ENCODE measurements at places on chromosomes 4 and X.
A peak's percentile ranks its signal among the peaks of the same experiment; 100 is the strongest.

DNA sequence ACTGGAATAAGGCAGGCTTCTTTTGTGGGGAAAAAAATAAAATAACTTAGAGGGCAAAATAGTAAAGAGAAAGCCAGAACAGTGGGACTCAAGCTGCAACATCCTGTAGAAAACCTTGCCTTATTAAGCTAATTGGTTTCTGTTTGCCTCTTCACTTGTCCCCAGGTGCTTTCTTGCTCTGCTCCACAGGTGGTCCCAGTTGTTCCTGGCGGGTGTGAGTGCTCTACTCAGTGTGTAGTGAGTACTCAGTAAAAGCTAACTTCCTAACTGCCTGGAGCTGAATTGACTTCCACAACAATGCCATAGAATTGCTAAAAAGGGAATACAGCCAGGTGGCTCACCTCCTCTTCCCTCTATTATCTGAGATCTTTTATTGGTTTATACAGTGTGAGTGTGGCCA, 930.2 kb downstream of the C4orf33 start:
- DNase-seq, result no peak

- DNase-seq, result no peak
Observed at GRCh38 chr4:38279650-38280322, 319.6 kb downstream of the PTTG2 start.

GRCh38 chrX:38473701-38474100, 87.6 kb upstream of the TSPAN7 start:
- no peak for DNase-seq

GRCh38 chr4:5972571-5972970, 45.7 kb downstream of the C4orf50 start:
- DNase-seq, result no peak

- DNase-seq, result no peak
Observed at GRCh38 chr4:139833151-139833910, 167.7 kb downstream of the MGST2 start.

GRCh38 chrX:115560978-115561604, at the start of gene PLS3:
Gene PLS3, plus strand, starts transcription at chrX:115561174. Its CDS starts 49,077 bp downstream, at chrX:115610251.
- DNase-seq, result peak; percentile 83

GRCh38 chr4:6709230-6710114, at the start of gene MRFAP1L1:
Gene MRFAP1L1, minus strand, starts transcription at chr4:6709865. Its CDS starts 236 bp downstream, at chr4:6709629.
- DNase-seq, result peak; percentile 95

DNA sequence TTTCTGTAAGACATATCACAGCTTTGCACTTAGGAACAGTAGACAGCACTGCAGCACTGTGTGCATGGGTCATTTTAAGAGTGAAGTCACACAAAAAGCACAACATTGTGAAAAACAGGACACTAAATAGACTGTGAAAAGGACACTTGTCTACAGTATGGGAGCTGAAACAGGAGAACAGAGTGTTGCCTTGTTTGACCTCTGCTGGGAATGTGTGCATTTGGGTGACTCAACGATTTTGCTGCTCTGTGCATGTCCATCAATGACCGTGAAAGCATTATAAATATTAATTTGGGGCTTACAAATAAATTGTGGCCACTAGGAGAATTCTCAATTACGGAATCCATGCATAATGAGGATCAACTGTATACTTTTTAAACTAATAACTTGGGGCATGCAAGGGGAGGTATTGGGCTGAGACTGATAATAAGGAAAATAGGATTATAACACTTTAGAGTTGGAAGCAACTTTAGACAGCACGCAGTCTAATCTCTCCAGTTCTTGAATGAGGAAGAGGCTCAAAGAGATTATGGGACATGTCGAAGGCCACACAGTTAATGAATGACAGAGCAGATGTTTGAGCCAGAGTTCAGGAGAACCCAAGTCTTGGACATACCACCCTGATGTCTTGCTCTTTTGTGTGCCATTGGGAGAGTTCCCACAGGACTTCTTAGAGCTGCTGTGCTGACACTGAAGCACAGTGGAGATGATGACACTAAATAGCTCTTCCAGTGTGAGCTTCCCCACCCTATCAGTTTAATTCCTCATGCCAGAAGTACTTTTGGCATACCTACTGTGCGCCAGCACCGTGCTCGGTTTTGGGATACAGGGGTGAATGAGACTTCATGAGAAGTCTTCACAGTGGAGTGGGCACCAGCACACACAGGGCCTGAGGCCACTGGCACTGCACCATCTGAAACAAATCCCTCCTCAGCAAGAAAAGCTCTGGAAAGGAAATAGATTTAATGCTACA, 79.3 kb downstream of the FRAS1 start:
- no peak for DNase-seq

GRCh38 chr4:158422546-158422945, 99.1 kb upstream of the RXFP1 start:
- no peak for DNase-seq

DNA sequence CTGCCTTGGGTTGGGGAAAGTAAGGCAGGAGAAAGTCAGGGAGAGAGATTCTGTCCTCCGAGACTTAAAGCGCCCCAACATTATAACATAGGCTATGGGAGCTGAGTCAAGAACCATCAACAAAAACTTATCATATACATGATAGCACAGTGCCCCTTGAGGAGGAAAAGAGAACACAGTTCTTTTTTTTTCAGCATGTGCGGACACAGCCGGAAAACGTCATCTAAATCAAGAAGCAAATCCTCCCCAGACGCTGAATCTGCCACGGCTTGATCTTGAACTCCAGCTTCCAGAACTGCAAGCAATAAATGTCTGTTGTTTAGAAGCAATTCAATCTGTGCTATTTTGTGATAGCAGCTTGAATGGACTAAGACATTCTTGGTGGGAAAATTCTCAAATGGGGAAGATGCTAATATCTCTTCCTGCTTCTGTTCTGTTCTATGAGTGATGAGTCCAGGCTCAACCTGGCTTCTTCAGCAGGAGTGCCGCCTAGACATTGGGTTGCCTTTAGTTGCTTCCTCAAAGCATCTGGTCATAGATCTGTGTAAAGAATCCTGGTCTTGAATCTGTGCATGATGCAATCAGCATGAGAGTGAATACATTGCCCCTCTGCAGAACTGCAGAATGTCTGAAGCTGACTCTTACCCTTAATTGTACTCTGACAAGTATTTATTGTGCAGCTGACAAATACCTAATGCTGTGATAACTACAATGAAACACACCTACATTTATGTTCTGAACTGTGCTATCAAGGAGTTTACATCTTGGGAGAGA, 549.8 kb upstream of the PRKX start:
- DNase-seq, result no peak

DNA sequence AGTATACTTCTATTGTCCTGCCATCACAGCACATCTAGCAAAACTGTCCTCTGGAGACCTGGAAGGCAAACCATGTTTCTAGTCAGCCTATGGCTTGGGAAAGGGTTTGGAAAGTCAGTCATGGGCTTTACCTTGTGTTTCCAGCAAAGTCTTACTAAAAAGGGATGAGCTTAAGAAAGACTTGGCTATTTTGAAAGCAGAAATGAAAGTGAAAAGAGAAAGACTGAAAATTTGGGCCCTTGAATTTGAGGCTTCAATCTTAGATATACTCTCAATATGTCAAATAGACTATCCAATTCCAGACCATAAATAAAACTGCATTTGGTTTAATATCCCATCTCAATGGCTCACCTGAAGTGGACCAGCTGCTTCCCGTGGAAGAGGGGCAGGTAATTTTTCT, 127.9 kb downstream of the ZNF330 start:
- DNase-seq, result no peak

DNA sequence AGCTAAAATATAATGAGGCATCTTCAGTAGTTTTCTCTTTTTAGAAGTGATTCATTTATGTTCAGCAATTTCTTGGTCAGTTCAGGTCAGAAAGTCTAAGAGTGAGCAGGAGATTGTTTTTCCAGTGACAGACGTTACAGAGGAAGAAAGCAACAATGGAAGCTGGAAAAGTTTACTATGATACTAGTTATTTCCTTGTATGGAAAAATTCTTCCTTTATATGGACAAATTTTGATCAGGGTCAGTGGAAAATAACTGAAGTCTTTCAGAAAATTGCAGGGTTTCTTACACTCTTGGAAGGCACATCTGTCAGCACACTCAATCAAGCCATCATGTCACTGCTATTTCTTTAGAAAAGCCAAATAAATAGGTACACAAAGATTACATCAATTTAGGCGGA, 1120.7 kb downstream of the FAT4 start:
- DNase-seq, result no peak

GRCh38 chr4:60129740-60130139, 1070.4 kb upstream of the ADGRL3 start:
- peak; percentile 11 for DNase-seq

- DNase-seq, result no peak
Observed at GRCh38 chrX:150548684-150549083, 19.7 kb upstream of the MTM1 start.

GRCh38 chr4:174616661-174617060, 94.4 kb upstream of the HPGD start:
- DNase-seq, result no peak

GRCh38 chr4:152708796-152709195, 29.0 kb upstream of the TMEM154 start:
- DNase-seq, result no peak

GRCh38 chr4:99574530-99575324, at the start of gene MTTP:
Gene MTTP, plus strand, starts transcription at chr4:99574824. Its CDS starts 86 bp downstream, at chr4:99574910.
- DNase-seq, result no peak

- no peak for DNase-seq
Observed at GRCh38 chrX:12241026-12241425, 102.8 kb downstream of the FRMPD4 start.

- DNase-seq, result peak; percentile 44
Observed at GRCh38 chrX:23694606-23695005, 27.3 kb downstream of the PRDX4 start.

DNA sequence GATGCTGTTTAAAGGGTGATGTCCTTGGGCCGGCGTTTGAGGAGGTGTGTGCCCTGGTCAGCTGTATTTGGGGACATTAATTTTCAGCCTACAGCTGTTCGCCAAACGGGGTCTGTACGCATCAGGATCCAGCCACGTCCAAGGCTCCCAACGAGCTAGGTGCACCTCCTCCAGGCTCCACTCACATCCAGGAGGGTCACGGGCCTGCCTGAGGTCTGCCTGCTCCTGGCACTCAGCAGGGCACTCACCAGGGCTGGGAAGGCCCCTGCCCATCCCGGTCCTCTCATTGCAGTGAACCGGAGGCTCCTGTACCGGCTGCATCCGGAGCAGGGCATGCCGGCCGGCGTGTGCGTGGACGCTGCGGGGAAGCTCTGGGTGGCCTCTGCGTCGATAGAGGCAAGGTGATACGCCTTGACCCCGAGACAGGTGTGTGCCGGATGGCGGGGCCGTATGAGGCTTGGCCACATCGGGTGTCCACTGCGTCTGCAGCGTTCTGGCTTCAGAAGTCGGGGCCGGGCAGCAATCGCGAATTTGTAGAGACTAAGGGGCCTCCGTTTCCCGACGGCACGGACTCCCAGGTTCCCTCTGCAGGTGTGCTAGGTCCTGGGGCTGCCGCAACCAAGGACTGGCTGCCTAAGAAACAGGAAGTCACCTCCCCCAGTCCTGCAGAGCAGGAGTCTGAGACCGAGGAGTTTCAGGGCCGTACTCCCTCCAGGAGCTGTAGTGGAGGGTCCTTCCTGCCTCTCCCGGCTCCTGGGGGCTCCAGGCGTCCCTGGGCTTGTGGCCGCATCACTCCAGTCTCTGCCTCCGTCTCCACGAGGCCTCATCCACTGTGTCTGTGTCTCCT, 27.5 kb upstream of the PLCXD1 start:
- no peak for DNase-seq

DNA sequence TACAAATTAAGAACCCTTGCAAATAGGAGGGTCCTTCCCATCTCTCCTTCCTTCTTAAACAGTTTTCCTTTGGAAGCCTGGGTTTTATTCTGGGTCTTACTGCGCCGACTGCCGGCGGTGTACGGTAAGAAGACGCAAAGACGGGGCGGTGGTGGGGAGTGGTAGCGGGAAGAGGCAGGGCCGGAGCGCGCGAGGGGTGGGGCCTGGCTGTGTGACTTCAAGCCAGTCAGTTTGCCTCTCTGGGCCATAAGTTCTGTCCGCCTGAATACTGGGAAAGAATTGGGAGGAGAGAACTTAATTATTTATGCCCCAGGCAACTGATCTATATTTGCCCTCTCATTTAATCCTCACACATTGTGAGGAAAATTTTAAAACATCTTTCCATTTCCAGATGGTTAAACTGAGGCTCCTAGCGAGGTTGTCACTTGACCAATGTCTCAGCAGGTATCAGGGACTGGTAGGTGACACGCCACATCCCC, 726 bp upstream of the KANTR start:
- peak; percentile 63 for DNase-seq

DNA sequence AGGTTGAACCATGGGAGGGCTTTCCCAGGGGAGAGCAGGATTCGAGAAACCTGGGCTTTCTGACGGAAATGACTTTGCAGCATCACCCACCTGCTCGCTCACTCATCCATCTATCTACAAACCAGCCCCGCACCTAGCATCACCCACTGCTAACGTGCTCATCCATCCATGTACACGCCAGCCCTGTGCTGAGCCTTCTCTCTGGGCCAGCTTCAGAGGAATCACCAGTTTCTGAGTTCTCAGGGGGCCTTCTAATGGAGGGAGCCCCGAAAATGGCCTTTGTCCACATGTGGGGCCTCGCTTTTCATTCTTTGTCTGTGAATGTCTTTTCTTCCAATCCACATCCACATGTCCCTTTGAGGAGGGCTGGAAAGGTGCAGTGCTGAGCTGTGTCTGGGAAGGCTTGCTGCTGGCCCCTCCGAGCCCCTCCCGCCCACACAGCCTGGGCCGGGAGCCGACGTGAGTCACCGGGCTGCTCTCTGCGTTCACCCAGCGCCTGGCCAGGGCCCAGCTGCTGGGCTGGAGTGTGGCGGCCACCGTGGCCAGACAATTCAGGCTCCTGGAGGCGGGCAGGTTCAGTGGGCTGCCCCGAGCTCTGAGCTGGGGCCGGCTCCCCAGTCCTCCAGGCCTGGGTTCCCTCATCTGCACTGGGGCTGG, 14.7 kb downstream of the SORCS2 start:
- DNase-seq, result peak; percentile 74

DNA sequence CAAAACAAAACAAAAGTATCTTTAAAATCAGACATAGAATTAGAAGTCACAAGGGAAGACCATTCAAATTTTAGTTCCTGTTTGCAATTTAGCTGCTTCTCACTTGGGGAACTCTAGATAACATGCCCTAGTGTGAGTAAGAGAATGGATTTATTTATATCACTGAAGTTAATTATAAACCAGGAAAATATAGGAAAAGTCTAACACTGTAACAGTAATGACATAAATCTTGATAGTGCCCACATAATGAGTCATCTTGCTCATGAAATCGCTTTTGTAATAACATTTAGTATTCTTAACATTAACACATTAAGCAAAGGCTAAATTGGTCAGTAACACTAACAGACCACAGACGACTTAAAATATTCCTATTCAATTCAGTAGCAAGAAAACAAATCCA, 710.7 kb downstream of the STPG2 start:
- no peak for DNase-seq

DNA sequence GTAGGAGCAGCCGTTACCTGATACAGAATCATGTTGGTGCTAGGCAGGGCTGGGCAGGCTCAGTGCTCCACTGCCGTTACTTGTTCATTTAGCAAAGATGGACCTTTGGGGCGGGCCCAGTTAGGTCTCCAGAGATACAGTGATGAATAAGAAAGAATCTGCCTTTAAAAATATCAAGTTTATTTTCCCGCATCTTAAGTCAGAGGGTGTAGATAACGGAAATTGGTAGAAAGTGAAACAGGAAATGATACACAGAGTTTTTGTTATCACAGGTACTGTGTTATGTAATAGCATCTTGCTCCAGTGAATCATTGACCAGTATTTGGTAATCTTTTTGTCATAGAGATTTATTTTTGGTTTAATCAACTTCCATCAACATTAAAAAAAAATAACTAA, 5.5 kb downstream of the TMEM131L start:
- peak; percentile 42 for DNase-seq

- no peak for DNase-seq
Observed at GRCh38 chrX:150913511-150913910, 15.0 kb upstream of the CD99L2 start.

GRCh38 chr4:94665500-94666404, 92.0 kb upstream of the BMPR1B start:
- DNase-seq, result no peak
